ENCODE measurements at places on chromosomes 7 and 10.
A peak's percentile ranks its signal among the peaks of the same experiment; 100 is the strongest.

- no peaks in the 10 kb centered on the region for H3K27me3 ChIP-seq
- H3K27ac ChIP-seq, result peak overlapping the region; percentile 48
- peak overlapping the region; percentile 62 for H3K4me3 ChIP-seq
- peaks cover 35% of the 10 kb centered on the region for H3K4me1 ChIP-seq
These were observed 760 bp upstream of the KCTD7 start for GRCh38 chr7:66627881-66628360.

GRCh38 chr7:105141068-105141467 is 127.1 kb downstream of the KMT2E start:
- H3K27me3 ChIP-seq, result no peaks in the 10 kb centered on the region
- no peak for DNase-seq
- H3K4me3 ChIP-seq, result no peak overlapping the region
- peaks cover 52% of the 10 kb centered on the region for H3K36me3 ChIP-seq
- peaks cover 23% of the 10 kb centered on the region for H3K4me1 ChIP-seq

DNA sequence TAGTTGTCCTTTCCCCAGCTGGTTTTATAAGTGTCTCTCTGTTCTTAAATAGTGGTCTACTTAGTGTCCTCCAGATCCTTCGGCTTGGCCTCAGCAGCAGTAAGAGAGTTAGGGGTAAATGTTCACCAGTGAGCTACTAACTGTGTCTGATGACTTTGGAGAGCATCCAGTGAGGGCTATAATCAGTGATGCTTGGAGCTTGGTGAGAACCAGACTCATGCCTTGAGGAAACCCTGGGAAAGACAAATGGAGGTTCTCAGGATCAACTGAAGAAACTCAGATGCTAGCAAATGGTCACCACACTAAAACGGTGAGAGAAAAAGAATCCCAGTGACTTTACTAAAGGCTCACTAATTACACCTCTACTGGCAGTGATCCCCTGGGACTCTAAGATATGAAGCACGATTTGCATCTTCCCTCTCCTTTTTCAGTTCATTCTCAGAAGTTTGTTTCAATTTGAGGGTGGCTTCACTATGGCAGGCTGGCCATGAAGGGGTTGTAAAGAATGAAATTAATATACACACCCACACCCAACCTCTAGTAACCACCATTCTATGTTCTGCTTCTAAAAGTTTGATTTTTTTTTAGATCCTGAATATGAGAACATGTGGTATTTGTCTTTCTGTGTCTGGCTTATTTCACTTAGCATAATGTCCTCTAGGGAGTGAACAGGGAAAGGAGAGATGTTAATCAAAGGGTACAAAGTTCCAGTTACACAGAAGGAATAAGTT is 177.9 kb downstream of the PDE1C start:
- no peak overlapping the region for H3K4me3 ChIP-seq
- no peaks in the 10 kb centered on the region for H3K27me3 ChIP-seq
- DNase-seq, result no peak
- no peaks in the 10 kb centered on the region for H3K4me1 ChIP-seq
- no peak overlapping the region for H3K27ac ChIP-seq

DNA sequence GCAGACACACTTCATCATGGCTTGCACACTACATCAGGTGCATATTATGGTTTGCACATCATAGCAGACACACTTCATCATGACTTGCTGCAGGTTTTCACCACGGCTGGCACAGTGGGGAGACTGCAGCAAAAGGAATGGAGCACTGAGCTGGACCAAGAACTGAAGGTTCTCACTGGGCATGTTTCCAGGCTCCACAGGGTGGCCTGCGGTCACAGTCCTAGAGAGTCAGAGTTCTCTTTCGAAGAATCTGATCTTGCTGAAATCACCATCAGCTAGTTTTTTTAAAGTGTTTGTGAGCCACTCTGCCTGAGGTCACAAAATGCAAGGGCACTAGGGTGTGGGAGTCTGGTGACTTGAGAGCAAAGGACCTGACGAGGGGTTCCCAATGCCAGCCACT is 140.4 kb upstream of the NPY start:
- no peak overlapping the region for H3K27ac ChIP-seq
- peaks cover 29% of the 10 kb centered on the region for H3K27me3 ChIP-seq
- H3K36me3 ChIP-seq, result no peaks in the 10 kb centered on the region
- no peaks in the 10 kb centered on the region for H3K4me1 ChIP-seq
- DNase-seq, result no peak

DNA sequence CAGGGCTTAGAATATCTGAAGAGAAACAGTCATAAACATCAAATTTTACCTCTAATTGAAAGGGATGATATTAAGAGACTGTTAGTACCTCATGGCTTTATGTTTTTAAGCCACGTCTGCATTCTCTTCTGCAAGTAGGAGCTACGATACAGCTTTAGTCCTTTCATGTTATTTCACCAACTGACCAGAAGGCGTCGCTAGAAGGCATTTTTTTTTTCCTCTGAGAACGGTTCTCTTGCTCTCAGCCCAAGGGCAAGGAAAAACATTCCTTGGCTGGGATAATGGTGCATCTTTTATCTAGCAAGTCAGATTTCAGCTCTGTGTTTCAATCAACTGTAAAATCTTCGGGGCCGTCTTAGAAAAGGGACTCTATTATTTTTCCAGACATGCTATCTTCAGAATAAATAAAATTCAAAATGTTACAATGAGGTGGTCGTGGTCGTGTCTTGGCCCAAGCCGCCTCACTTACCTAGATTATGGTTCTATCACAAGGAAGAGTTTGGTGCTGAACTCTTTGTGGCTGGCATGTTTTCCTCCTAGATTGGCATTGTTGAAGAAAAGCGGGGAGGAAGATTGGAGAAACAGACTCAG is 41.6 kb upstream of the LYZL2 start:
- peak overlapping the region; percentile 57 for H3K4me3 ChIP-seq
- no peaks in the 10 kb centered on the region for H3K36me3 ChIP-seq
- H3K4me1 ChIP-seq, result peaks cover 5% of the 10 kb centered on the region
- peaks cover 44% of the 10 kb centered on the region for H3K27me3 ChIP-seq
- peak; percentile 14 for DNase-seq

DNA sequence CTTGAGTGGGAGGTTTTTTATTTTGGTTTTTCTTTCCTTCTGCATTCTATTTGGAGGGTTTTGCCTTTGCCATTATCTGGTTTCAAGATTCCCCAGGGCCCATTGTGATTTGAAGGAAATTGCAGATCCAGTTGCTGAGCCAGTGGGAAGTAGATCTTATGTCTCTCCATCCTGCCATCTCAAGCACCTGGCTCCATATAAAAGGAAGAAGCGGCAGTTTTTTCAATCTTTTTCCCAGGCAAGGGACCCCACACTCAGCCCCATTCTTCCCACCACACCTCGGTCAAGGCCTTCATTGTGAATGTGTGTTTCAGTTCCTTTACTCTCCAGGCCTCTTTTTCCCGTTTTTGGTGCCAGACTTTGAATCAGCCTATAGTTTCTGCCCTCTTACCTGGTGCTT is 95.8 kb downstream of the MYO3A start:
- no peak for DNase-seq
- H3K4me1 ChIP-seq, result no peaks in the 10 kb centered on the region
- H3K36me3 ChIP-seq, result no peaks in the 10 kb centered on the region

DNA sequence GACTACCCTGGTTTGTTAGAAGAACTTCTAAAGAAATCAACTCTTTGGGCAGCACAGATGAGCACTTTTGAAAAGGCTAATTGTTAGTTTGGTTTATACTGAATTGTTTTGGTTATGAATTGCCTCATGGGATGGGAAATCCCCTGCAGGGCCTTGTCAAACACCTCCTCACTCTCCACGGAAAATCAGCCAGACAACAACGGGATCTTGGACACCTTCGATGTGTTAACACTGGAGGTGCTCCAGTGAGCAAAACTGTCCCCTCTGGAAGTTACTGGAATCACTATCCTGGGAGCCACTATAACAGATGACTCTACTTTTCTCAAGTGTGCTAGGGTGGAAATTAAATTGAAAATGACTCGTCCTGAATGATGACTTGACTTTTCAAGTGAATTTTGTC is 38.7 kb downstream of the CDK6 start:
- H3K27me3 ChIP-seq, result no peaks in the 10 kb centered on the region
- H3K27ac ChIP-seq, result no peak overlapping the region
- peaks cover 20% of the 10 kb centered on the region for H3K4me1 ChIP-seq
- DNase-seq, result no peak
- no peak overlapping the region for H3K4me3 ChIP-seq

- H3K27ac ChIP-seq, result no peak overlapping the region
- H3K36me3 ChIP-seq, result peaks cover 1% of the 10 kb centered on the region
- H3K4me1 ChIP-seq, result peaks cover 6% of the 10 kb centered on the region
- no peaks in the 10 kb centered on the region for H3K27me3 ChIP-seq
- H3K4me3 ChIP-seq, result no peak overlapping the region
These were observed 38.1 kb upstream of the XPNPEP1 start for GRCh38 chr10:109961174-109962001.

- no peaks in the 10 kb centered on the region for H3K27me3 ChIP-seq
- no peaks in the 10 kb centered on the region for H3K36me3 ChIP-seq
- no peak overlapping the region for H3K27ac ChIP-seq
- peaks cover 13% of the 10 kb centered on the region for H3K4me1 ChIP-seq
- no peak overlapping the region for H3K4me3 ChIP-seq
- DNase-seq, result no peak
These were observed 25.5 kb downstream of the FGFBP3 start for GRCh38 chr10:91883549-91884444.

DNA sequence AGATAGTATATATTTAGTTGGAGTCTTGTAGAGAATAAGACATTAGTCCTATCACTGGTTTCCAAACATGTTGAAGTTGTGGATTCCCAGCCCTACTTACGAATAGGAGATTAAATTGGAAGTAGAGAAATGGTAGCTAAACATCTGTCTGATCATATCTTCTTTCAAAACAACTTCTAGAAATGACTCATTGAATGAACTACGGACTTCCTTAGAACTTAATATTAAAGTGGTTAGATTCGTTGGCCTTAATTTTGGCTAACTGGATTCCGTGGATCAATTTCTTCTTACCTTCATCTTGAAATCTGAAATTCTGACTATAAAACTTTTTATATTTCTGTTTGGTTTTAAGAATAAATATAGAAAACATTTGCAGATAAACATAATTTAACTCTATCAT is 3.4 kb downstream of the PHF14 start:
- peaks cover 67% of the 10 kb centered on the region for H3K4me1 ChIP-seq
- no peak for DNase-seq
- H3K36me3 ChIP-seq, result peaks cover 24% of the 10 kb centered on the region
- H3K27me3 ChIP-seq, result no peaks in the 10 kb centered on the region

DNA sequence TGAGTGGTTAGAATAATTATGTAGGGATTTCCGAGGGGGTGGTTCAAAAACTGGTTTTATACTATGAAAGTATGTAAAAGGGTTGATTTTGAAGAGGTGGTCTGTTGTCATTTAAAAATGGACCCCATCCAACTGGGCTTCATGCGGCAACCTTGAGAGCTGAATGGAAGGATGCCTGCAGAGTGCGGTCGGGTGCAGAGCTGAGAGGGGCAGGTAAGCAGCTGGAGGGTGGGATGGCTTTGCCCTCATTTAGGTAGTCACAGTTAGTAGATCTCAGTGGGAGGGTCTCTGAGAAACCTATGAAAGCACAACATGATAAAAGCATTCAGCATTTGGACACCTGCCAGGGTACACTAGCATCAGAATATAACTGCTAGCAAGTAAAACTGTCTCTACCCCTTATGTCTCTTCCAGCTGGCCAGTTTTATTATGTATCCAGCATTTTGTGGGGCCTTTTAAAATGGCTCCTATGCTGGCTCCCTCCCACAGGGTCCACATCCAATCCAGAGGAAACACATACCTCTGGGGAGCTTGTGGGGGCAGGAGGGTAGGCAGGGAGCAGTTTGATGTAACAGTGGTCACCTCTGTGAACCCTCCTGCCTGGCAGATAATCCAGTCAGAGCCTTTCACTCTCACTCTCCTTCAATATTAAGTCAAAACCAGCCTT is 75.9 kb upstream of the MAGI2 start:
- H3K36me3 ChIP-seq, result no peaks in the 10 kb centered on the region
- no peak overlapping the region for H3K27ac ChIP-seq
- no peaks in the 10 kb centered on the region for H3K4me1 ChIP-seq
- H3K27me3 ChIP-seq, result no peaks in the 10 kb centered on the region
- no peak for DNase-seq

- no peak overlapping the region for H3K4me3 ChIP-seq
- no peaks in the 10 kb centered on the region for H3K4me1 ChIP-seq
- no peak overlapping the region for H3K27ac ChIP-seq
- no peak for DNase-seq
- H3K36me3 ChIP-seq, result no peaks in the 10 kb centered on the region
These were observed 19.2 kb upstream of the BMPER start for GRCh38 chr7:33886149-33886623.

GRCh38 chr10:18104223-18104872 is 35.9 kb upstream of the CACNB2 start:
- H3K27me3 ChIP-seq, result no peaks in the 10 kb centered on the region
- no peaks in the 10 kb centered on the region for H3K4me1 ChIP-seq
- H3K4me3 ChIP-seq, result no peak overlapping the region
- no peak overlapping the region for H3K27ac ChIP-seq
- H3K36me3 ChIP-seq, result no peaks in the 10 kb centered on the region
- DNase-seq, result no peak

- no peak overlapping the region for H3K27ac ChIP-seq
- H3K4me1 ChIP-seq, result no peaks in the 10 kb centered on the region
- DNase-seq, result no peak
- no peaks in the 10 kb centered on the region for H3K36me3 ChIP-seq
- H3K27me3 ChIP-seq, result peaks cover 6% of the 10 kb centered on the region
These were observed 279.1 kb downstream of the PHF14 start for GRCh38 chr7:11252705-11253272.

Measured in central memory CD8-positive, alpha-beta T cell (primary cell).